CD4-positive, alpha-beta T cell (primary cell): ENCODE measurements at places on chromosomes 5 and 9.

DNA sequence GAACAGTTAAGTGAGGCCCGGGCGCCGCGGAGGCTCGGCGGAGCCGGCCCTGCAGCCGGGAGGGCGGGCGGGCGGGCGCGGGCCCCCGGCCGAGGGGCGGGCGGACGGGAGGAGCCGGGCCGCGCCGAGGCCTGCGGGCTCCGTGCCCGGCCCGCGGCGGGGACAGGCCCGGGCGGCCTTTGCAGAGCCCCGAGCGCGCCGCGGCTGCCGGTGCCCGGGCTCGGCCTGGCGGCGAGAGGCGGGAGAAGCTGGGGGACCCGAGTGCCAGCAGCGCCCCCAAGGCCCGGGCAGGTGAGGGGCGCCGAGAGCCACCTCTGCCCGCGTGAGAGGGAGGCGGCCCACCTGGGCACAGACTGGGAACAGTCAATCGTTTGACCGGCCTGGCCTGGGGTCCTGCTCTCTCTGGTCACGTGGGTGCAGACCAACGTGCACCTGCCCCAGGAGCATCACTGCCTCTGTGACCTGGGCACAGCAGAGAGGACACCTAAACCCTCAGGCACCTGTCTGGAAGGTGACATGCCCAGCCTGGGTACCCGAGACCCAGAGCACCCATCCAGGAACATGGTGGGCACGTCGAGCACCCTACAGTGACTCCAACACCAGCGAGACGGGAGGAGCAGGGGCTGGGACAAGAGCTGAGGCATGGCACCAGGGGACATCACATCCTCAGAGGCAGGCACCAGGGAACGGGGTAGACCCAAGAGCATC is 531 bp downstream of the MVB12B start:
- DNase-seq = no peak

DNA sequence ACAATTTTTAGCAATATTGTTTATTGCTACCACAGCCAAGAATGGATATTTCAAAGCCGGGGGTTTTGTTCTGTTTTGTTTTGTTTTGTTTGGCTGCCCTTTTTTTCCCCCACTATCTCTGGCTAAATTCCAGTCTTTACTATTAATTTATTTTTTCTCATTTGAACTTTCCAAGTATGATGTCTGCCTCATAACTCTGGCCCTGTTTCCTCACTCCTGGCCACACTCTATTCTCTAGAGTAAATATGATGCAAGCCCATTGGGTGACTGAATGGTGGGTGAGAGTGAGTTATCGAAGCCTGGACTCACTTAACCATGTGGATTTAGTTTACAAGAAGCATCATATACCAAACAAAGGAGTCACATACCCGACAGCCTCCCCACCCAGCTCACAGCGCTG is 41.9 kb downstream of the WDR36 start:
- DNase-seq = no peak

- no peak for DNase-seq
These were observed 203.9 kb downstream of the C9orf50 start for GRCh38 chr9:129416821-129417539.

- no peak for DNase-seq
These were observed 44.4 kb downstream of the SCAMP1 start for GRCh38 chr5:78404682-78405293.

DNA sequence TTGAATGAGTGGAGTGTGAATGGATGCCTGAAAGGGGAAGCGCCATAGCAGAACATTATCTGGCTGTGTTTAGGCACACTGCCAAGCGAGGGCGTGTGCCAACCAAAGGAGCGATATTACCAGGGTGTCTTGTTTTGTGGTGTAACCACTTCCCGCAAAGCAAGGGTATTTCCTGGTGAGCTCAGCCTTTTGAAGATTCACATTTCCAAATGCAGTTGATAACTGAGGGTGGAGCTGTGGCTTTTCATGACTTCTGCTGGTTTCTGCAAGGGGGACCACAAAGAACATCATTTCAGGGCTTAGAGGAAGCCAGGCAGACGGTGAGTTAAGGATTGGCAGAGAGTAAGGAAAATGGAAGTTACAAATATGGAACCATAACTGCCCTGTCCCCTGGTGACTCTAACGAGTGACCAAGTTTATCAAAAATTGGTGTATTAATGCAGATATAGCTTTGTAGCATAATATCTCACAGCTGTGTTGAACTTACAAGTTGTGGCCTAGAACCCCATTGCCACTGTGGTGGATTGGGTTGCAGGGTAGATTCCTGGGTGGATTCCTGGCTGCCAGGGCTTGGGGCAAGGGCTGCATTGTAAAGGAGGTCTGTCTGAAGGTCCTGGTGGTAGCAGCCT is 71.4 kb downstream of the RALGPS1 start:
- DNase-seq = peak; percentile 85

- DNase-seq = no peak
These were observed 514.2 kb downstream of the RAB3C start for GRCh38 chr5:59097116-59097515.

- no peak for DNase-seq
These were observed 780 bp downstream of the CDC37L1 start for GRCh38 chr9:4680173-4680525.

DNA sequence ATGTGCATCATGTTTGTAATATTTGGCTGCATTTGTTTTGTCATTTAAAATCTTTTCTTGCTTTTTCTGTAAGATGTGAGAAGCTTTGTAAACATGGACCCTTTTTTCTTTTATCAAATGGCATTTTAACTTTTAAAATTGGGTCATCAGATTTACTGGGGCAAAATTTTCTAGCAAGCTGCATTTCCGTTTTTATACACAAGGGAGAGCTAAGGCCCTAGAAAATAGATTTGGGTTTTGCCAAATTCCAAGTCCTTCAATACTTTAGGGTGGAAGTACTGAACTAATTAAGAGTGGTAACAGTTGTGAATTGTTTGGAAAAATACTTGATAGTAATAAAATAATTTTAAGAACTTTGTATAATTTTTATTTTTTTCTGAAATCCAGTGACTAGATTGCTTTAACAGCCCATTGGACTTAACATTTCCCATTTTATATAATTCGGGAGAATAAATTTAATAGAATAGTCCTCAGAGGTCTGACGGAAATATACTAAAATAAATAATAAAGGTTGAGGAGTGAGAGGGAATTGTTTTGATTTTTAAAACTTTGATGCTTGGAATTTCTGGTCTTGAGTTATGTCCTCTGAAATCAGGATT is 117.4 kb downstream of the SMARCA2 start:
- DNase-seq = peak; percentile 26

DNA sequence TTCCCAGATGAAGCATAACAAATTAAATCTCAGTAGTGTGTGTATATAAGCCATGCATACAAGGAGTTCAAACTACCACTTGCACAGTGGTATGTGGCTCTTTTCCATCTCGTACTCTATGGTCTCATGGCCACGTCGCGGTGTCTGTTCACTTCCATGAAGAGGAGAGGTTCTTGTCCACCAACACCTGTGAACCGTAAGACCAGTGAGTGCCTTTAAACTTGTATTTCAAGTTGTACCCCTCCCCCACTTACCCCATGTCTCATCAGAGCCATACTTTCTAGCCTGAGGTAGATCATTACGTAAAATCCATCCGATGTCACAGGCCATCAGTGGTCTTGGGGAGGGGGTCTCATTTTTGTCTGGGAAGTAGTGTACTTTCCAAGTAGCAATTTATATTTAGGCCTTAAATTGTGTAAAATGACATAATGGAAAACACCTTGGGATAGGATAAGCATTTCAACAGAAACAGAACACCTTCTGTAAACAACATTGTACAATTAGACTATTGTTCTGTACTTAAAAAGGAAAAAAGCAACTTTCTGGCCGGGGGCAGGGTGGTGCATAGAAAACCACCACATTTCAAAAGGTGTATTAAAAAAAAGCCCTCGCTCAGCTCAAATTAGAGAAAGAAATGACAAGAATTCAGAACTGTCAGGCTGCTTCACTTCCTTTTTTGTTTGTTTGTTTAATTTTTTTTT is 163.0 kb downstream of the SMARCA2 start:
- DNase-seq = no peak

GRCh38 chr9:35690614-35691333 is 1.0 kb upstream of the TPM2 start:
- peak; percentile 54 for DNase-seq

DNA sequence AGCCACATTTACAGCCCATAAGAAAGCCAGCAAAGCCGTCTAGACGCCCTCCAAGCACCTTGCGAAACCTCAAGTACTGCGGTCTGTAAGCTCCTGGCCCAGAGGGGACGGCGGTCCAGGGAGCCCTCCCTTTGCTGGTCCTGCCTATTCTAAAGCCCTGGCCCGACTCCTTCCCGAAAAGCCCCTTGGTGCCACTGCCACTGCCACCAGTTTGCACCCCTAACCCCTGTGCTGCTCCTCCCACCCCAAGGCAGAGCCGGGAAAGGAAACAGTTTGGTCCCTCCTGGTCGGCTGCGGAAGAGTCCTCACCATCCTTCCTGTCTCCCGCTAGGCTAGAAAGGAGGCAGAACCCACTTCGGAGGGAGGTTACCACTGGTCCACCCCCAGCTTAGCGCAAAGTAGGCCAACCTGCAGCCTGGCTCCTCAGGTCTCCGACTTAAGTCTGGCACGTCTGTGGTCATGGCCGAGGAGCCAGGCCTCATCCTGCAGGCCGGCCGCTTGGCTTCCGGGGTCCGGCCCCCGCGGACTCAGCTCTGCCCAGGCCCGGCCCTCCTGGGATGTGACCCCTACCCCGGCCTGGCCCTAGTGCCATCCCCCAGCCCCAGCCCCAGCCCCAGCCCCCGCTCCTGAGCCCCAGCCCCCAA is 916 bp downstream of the TOR1A start:
- no peak for DNase-seq

- DNase-seq = no peak
These were observed 7.7 kb downstream of the HK3 start for GRCh38 chr5:176891331-176891958.

- no peak for DNase-seq
These were observed 22.9 kb downstream of the KDM4C start for GRCh38 chr9:6780690-6781089.

- DNase-seq = no peak
These were observed 559.0 kb upstream of the FTMT start for GRCh38 chr5:121292664-121293063.

GRCh38 chr9:124082622-124083021 is 71.1 kb downstream of the LHX2 start:
- DNase-seq = no peak

DNA sequence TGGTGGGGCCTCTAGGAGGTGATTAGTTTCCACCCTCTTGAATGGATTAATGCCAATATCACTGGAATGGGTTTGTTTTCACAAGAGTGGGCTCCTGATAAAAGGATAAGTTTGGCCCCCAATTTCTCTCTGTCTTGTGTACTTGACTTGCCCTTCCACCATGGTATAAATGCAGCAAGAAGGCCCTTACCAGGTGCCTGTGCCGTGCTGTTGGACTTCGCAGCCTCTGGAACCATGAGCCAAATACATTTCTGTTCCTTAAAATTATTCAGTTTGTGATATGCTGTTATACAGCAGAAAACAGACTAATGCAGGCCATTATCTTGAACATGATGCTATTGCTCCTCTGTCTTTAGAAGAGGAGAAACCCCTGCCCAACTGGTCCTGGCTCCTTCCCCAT is 17.8 kb upstream of the BRD3 start:
- no peak for DNase-seq

GRCh38 chr5:74722271-74722670 is 37.2 kb downstream of the HEXB start:
- DNase-seq = no peak
